Thoracic aorta (tissue), 2 donors: ENCODE measurements at places on chromosomes 6 and 20.

DNA sequence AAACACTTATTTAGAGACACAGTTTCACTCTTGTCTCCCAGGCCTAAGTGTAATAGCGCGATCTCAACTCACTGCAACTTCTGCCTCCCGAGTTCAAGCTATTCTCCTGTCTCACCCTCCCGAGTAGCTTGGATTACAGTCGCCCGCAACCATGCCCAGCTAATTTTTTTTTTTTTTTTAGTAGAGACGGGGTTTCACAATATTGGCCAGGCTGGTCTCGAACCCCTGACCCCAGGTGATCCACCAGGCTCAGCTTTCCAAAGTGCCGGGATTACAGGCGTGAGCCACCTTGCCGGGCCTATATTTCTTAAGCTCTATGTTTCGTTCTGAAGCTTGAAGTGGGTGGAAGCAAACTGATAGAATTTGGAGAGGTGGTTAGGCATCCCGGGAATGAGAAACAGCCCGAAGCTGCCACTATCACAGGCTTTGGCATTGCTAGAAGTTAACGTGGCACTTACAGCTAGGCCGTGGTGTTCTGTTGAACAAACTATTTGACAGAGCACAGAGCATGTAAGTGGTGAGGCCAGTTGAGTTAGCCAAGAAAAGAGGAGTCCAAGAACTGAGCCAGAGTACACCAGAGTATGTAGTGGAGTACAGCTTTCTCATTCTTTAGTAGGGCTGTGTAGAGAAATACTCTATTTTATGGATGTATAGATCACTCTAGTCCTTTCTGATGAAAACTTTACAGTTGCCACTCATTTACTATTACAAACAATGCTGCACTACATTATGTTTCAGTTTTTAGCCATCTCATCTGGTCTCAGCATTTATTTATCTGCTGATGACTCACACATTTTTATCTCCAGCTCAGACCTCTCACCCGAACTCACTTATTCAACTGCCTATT is 62.0 kb upstream of the HFE start:
- H3K27ac ChIP-seq = peak overlapping the region; percentile 78
- H3K4me3 ChIP-seq = peak overlapping the region; percentile 91
- H3K36me3 ChIP-seq = no peaks in the 10 kb centered on the region
- H3K27me3 ChIP-seq = no peaks in the 10 kb centered on the region

DNA sequence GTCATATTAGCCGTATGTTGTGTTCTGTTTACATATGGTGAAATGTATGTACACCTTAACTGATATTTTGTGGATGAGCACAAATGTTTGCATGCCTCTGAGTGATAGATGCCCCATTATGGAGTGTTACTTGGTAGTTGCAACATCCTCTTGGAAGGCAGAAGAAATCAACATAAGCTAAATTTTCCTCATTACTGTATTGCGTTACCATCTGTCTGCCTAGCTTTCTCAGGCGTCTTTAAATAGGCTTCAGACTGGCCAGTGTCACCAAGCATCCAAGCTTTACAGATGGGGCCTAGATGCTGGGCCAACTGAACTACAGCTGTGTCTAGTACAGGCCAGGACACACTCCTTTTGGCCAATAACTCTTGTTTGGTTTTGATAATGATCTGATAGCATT is 250.6 kb downstream of the SAMD5 start:
- no peaks in the 10 kb centered on the region for H3K36me3 ChIP-seq
- H3K27me3 ChIP-seq = no peaks in the 10 kb centered on the region
- no peak overlapping the region for H3K4me3 ChIP-seq
- no peak overlapping the region for H3K27ac ChIP-seq
- DNase-seq = no peak

DNA sequence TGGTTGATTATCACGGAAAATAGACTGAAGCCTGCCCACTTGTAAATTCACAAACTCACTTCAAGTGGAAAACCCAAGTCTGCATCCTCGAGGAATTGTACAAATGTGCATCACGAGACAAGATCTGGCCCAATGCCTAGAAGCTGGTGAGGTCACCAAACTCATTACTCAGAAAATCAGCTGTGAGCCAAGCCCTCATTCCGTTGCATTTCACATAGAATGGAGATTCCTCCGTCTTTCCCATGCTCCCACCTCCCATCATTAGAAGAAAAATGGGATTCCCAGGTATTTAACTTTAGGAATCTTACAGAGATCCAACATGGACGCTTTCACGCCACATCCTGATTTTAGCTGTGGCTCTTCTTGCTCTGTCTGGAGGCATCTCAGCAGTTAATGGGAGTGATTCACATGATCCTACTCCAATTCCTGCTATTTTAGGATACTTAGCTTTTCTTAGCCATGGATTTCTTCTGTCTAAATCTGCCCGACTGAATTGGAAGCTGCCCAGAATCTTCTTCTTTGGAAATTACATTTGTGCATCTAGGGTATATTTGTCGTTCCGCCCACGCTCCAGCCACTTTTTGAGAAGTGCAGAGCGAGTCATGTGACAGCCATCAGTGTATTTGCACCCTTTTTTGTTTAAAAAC is 68.7 kb upstream of the STMND1 start:
- H3K27me3 ChIP-seq = no peaks in the 10 kb centered on the region
- peak overlapping the region; percentile 57 for H3K27ac ChIP-seq
- H3K4me1 ChIP-seq = peaks cover 2% of the 10 kb centered on the region

DNA sequence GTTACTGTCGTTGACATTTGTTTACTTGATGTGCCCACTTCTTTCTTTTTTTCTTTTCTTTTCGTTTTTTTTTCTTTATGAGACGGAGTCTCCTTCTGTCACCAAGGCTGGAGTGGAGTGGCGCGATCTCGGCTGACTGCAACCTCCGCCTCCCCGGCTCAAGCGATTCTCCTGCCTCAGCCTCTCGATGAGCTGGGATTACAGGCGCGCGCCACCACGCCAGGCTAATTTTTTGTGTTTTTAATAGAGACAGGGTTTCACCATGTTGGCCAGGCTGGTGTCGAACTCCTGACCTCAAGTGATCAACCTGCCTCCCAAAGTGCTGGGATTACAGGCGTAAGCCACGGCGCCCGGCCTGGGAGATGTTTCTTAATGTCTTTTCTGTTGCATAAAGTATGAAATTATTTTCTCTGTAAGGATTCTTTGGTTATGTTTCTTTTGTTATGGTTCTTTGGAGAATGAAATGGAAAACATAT is 33.3 kb upstream of the PRSS16 start:
- no peak overlapping the region for H3K4me3 ChIP-seq
- no peak for DNase-seq
- H3K36me3 ChIP-seq = no peaks in the 10 kb centered on the region
- H3K27ac ChIP-seq = no peak overlapping the region
- no peaks in the 10 kb centered on the region for H3K4me1 ChIP-seq
